ENCODE measurements at places on chromosomes 11 and 22. TPM values are rescaled to one million over a fixed set of nuclear protein-coding genes. Genes with fewer than 3 reads are reported as not detected.

The SORL1 gene
- polyA plus RNA-seq = 165 TPM

The TMEM191C gene
- 0.51 TPM for polyA plus RNA-seq

The OR52K2 gene
- not detected for polyA plus RNA-seq

The CSTF3 gene
- 17.8 TPM for polyA plus RNA-seq

The ALDH3B1 gene
- 0.05 TPM for polyA plus RNA-seq

The SCGB2A2 gene
- not detected for polyA plus RNA-seq

The CARD10 gene
- 0.69 TPM for polyA plus RNA-seq

The VEGFB gene
- polyA plus RNA-seq = 12.9 TPM

The LRFN4 gene
- not detected for polyA plus RNA-seq

The SCGB1D2 gene
- polyA plus RNA-seq = not detected

The GRK2 gene
- 38.0 TPM for polyA plus RNA-seq

The SLC25A17 gene
- polyA plus RNA-seq = 24.9 TPM

The TIMM8B gene
- polyA plus RNA-seq = 42.6 TPM

DNA sequence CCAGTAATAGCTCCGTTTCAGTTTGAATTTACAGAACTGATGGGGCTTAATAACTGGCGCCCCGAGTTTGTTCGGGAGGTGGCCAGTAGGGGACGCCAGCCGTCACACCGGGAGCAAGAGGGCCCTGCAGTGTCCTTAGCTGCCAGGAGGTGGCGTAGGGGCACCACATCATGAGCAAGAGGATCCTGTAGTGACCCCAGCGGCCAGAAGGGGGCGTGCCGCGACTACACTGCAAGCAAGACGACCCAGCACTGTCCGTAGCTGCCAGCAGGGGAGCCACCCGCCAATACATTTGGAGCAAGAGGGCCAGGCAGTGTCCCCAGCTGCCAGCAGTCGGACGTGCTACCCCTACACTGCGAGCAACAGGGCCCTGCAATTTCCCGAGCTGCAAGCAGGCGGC lies 663.7 kb upstream of the B3GAT1 start:
- no peak overlapping the region for H3K4me3 ChIP-seq
- H3K4me1 ChIP-seq = no peaks in the 10 kb centered on the region
- no peaks in the 10 kb centered on the region for H3K36me3 ChIP-seq
- DNase-seq = peak; percentile 13
- no peaks in the 10 kb centered on the region for H3K27me3 ChIP-seq
- H3K27ac ChIP-seq = no peak overlapping the region

DNA sequence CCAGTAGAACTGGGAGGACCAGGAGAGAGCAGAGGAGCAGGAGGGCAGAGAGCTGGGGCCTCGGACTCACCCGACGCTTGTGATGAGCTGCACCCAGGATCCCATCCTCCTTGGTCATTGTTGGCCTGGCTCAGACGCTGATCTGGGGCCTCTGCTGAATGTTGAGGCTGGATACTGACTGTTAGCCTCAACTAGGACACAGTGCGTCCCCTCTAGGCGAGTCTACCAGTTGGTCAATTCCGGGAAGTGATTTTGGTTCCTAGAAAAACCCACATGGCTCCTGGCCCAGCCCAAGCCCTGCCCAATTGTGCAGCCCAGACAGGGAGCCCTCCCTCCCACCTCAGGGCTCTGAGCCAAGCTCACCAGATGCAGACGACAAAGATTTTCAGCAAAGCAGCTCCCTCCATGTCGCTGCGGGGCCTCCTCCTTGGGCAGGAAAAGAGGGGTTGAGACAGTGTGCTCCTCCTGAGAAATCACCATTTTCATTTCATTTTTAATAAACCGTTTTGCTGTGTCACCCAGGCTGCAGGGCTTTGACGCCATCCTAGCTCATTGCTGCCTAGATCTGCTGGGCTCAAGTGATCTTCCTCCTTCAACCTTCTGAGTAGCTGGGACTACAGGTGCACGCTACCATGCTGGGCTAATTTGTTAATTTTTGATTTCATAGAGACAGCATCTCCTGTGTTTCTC lies at the start of gene APOL4:
Gene APOL4, minus strand, starts transcription at position 180 of the 690 bp plus-strand sequence. Its CDS starts 75 bp downstream, at position 105.
- no peaks in the 10 kb centered on the region for H3K36me3 ChIP-seq
- H3K27ac ChIP-seq = no peak within 1 kb of the TSS
- DNase-seq = no peak
- H3K27me3 ChIP-seq = no peaks in the 10 kb centered on the region

DNA sequence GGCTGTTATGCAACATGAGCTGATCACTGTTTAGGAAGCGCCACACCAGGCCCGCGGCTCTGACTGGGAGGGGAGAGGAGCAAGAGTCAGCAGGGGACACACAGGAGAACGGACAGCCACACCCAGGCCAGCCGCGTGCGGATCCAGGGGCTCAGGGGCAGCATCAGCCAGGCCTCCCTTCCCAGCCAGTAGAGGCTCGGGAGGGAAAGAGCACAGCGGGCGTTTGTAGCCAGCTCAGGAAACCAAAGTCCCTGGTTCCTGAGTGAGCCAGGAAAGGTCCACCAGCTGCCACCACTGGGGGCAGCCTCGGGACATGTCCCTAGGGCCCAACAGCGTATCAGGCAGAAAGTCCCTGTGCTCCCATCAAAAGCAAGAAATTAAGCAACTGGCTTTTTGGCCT lies 71.8 kb upstream of the PITPNB start:
- H3K4me1 ChIP-seq = no peaks in the 10 kb centered on the region
- no peak overlapping the region for H3K27ac ChIP-seq
- no peak overlapping the region for H3K4me3 ChIP-seq
- no peaks in the 10 kb centered on the region for H3K36me3 ChIP-seq
- no peaks in the 10 kb centered on the region for H3K27me3 ChIP-seq

DNA sequence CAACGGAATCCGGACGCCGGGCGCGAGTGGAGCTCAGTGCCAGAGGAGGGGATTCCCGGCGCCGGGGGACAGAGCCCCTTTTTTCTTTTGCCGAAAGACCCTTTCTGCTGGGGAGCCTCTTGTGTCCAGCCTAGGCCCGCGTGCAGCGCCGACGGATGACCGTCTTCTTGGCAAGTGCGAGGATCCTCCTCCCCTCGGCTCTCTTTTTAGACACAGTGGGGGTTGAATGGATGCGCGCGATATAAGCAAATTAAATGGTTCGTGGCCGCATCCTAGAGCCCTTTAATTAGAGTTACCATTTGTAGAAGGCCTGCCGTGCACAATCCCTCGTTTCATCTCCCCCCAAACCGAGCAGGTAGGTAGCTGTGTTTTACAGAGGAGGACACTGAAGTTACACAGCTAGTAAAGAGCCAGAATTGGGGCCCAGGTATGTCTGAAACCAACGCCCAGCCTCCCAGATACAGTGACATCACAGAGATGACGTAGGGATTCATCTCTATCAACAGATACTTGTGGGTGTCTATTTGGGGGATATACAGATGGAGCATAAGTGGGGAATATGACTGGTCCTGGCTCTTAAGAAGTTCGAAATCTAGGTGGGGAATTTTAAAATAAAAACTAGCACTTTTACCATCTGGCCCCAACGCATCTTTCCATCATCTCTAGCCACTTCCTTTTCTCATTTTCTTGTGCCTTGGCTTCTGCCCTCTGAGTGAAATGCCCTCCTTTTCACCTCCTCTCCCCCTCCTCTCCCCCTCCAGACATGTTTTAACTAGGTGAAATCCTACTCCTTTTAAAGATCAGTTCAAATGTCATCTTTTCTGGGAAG lies 875 bp downstream of the TCP11L1 start:
- peaks cover 3% of the 10 kb centered on the region for H3K4me1 ChIP-seq
- peak; percentile 24 for DNase-seq
- H3K36me3 ChIP-seq = peaks cover 12% of the 10 kb centered on the region
- peak overlapping the region; percentile 100 for H3K4me3 ChIP-seq
- H3K27me3 ChIP-seq = no peaks in the 10 kb centered on the region

DNA sequence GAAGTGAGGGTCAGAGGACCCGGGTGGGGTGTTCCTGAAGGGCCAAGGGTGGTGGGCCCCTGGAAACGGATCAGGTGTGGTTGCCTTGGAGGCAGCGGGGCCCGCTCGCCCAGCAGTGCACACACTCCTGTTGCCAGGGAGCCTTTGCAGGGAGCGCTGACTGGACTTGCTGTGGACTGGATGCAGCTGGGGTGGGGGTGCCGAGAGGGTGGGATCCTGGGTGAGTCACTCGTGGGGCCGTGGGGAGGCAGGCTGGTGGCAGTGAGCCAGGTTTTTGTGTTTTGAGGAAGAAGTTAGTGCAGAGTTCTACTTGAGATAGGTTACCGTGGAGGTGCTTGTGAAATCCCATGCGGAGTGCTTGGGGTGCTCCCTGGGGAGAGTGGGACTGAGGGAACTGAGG lies 1.3 kb downstream of the MRPL23 start:
- H3K27me3 ChIP-seq = no peaks in the 10 kb centered on the region
- no peak overlapping the region for H3K27ac ChIP-seq
- no peak for DNase-seq
- H3K4me3 ChIP-seq = no peak overlapping the region
- H3K4me1 ChIP-seq = no peaks in the 10 kb centered on the region

GRCh38 chr11:120227228-120227852 lies 12.6 kb upstream of the POU2F3 start:
- H3K27ac ChIP-seq = no peak overlapping the region
- H3K4me1 ChIP-seq = no peaks in the 10 kb centered on the region
- H3K36me3 ChIP-seq = no peaks in the 10 kb centered on the region
- H3K27me3 ChIP-seq = no peaks in the 10 kb centered on the region
- H3K4me3 ChIP-seq = no peak overlapping the region
- DNase-seq = no peak

GRCh38 chr11:1529774-1530173 lies 42.3 kb downstream of the DUSP8 start:
- peaks cover 10% of the 10 kb centered on the region for H3K4me1 ChIP-seq
- H3K36me3 ChIP-seq = peaks cover 27% of the 10 kb centered on the region
- no peak overlapping the region for H3K4me3 ChIP-seq
- H3K27ac ChIP-seq = no peak overlapping the region
- no peaks in the 10 kb centered on the region for H3K27me3 ChIP-seq

- no peaks in the 10 kb centered on the region for H3K4me1 ChIP-seq
- H3K36me3 ChIP-seq = no peaks in the 10 kb centered on the region
- no peak overlapping the region for H3K27ac ChIP-seq
- DNase-seq = no peak
Observed at GRCh38 chr11:120128392-120129119, 9.4 kb downstream of the TRIM29 start.

GRCh38 chr11:119373059-119373920 lies 8.2 kb downstream of the USP2 start:
- H3K4me1 ChIP-seq = peaks cover 11% of the 10 kb centered on the region
- no peak for DNase-seq
- no peak overlapping the region for H3K4me3 ChIP-seq
- H3K27ac ChIP-seq = no peak overlapping the region

GRCh38 chr11:13104619-13105236 lies 95.6 kb downstream of the RASSF10 start:
- no peaks in the 10 kb centered on the region for H3K4me1 ChIP-seq
- no peaks in the 10 kb centered on the region for H3K36me3 ChIP-seq
- no peak overlapping the region for H3K27ac ChIP-seq
- H3K27me3 ChIP-seq = no peaks in the 10 kb centered on the region

GRCh38 chr11:6656936-6657335 lies 1.3 kb upstream of the DCHS1 start:
- H3K4me3 ChIP-seq = no peak overlapping the region
- no peaks in the 10 kb centered on the region for H3K36me3 ChIP-seq
- no peaks in the 10 kb centered on the region for H3K27me3 ChIP-seq
- no peak for DNase-seq
- no peak overlapping the region for H3K27ac ChIP-seq
- H3K4me1 ChIP-seq = peaks cover 26% of the 10 kb centered on the region

GRCh38 chr22:37943136-37943824 lies 10.1 kb downstream of the C22orf23 start:
- H3K36me3 ChIP-seq = peaks cover 26% of the 10 kb centered on the region
- H3K27me3 ChIP-seq = no peaks in the 10 kb centered on the region
- H3K27ac ChIP-seq = no peak overlapping the region
- DNase-seq = no peak
- H3K4me1 ChIP-seq = no peaks in the 10 kb centered on the region

DNA sequence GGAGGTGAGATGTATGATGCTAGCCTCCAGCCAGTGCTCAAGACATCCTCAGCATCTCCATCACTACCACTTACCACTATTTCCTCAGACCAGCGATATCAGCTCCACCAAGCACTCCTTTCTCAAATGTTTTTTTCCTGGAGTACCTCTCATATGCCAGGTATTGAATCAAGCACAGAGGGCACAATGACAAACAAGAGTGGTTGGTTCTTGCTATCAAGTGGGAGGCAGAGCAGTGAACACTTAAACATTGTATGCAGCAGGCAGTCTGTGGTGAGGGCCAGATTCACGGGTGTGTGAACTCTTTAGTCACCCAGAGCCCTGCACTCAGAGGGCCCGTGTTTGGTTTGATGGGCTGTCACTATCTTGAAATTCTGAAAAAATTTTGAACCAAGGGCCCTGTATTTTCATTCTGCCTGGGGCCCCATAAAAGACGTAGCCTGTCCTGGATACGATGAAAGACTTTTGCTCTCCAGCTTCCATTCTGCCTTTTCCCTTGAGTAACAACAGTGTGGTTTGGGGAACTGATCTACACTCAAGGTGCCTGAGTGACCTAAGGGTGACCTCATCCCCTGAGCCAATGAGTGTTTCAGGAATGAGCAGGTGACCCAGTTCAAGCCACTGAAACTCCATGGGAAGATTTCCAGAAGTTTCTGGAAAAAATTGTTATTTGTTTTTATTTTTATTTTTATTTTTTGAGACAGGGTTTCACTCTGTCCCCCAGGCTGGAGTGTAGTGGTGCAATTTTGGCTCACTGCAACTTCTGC lies 348.4 kb upstream of the NARS2 start:
- H3K36me3 ChIP-seq = no peaks in the 10 kb centered on the region
- H3K27me3 ChIP-seq = no peaks in the 10 kb centered on the region
- DNase-seq = no peak
- H3K4me3 ChIP-seq = no peak overlapping the region
- no peaks in the 10 kb centered on the region for H3K4me1 ChIP-seq
- no peak overlapping the region for H3K27ac ChIP-seq

GRCh38 chr11:2390725-2391151 lies 9.8 kb upstream of the TSSC4 start:
- H3K4me1 ChIP-seq = peaks cover 51% of the 10 kb centered on the region
- no peak for DNase-seq
- no peaks in the 10 kb centered on the region for H3K27me3 ChIP-seq
- no peak overlapping the region for H3K4me3 ChIP-seq
- H3K36me3 ChIP-seq = peaks cover 2% of the 10 kb centered on the region

- no peak overlapping the region for H3K4me3 ChIP-seq
- no peaks in the 10 kb centered on the region for H3K36me3 ChIP-seq
- no peaks in the 10 kb centered on the region for H3K27me3 ChIP-seq
- no peaks in the 10 kb centered on the region for H3K4me1 ChIP-seq
- no peak for DNase-seq
Observed at GRCh38 chr11:107830915-107831540, 27.6 kb downstream of the SLC35F2 start.

GRCh38 chr11:18728658-18729057 lies 2.7 kb upstream of the IGSF22 start:
- H3K27ac ChIP-seq = no peak overlapping the region
- DNase-seq = no peak
- H3K4me3 ChIP-seq = no peak overlapping the region
- H3K36me3 ChIP-seq = no peaks in the 10 kb centered on the region

GRCh38 chr11:2931771-2932738 lies 2.8 kb upstream of the PHLDA2 start:
- H3K27ac ChIP-seq = no peak overlapping the region
- peaks cover 13% of the 10 kb centered on the region for H3K4me1 ChIP-seq
- no peak for DNase-seq
- H3K27me3 ChIP-seq = peaks cover 3% of the 10 kb centered on the region
- no peaks in the 10 kb centered on the region for H3K36me3 ChIP-seq
- no peak overlapping the region for H3K4me3 ChIP-seq
